Muscle of leg (tissue), 16 donors: ENCODE measurements at places on chromosomes 6 and 20. TPM values are rescaled to one million over a fixed set of nuclear protein-coding genes. Genes with fewer than 3 reads are reported as not detected.

Gene EEF1E1
- 24.4 TPM for total RNA-seq

Gene TREML1
- 0.18 TPM for total RNA-seq

Gene CST5
- not detected for total RNA-seq

DNA sequence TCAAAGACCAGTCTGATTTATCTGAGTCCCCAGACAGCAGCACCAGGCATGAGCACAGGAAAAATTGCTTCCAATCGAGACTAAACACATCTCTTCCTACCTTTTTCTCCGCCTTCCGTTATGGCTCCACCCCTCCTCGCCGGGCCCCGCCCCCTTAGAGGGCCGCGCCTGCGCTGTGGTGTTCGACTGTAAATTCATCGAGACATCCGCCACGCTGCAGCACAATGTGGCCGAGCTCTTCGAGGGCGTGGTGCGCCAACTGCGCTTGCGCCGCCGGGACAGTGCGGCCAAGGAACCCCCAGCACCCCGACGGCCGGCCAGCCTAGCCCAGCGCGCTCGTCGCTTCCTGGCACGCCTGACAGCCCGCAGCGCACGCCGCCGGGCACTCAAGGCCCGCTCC, 8.9 kb downstream of the REM1 start:
- peak; percentile 62 for DNase-seq
- H3K27me3 ChIP-seq, result peaks cover 11% of the 10 kb centered on the region
- H3K4me1 ChIP-seq, result peaks cover 19% of the 10 kb centered on the region
- H3K27ac ChIP-seq, result peak overlapping the region; percentile 25
- H3K4me3 ChIP-seq, result no peak overlapping the region

DNA sequence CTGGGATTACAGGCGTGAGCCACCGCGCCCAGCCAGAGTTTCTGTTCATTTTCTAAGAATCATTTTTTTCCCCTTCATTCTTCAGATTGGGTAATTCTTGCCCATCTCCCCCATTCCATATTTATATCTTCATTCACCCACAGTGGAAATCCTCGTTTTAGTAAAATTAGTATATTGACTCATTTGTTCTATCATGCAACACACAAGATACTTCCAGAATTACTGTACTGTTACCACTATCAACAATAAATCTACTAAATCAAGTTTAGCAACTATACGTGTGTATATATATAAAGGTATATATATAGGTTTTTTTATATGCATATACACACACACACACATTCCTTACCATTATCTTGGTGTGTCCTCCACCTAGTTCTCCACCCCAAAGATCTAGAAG, 41.2 kb upstream of the KCNG1 start:
- H3K4me3 ChIP-seq, result no peak overlapping the region
- H3K4me1 ChIP-seq, result no peaks in the 10 kb centered on the region
- DNase-seq, result no peak

- peaks cover 57% of the 10 kb centered on the region for H3K36me3 ChIP-seq
- no peaks in the 10 kb centered on the region for H3K4me1 ChIP-seq
- no peak for DNase-seq
- no peaks in the 10 kb centered on the region for H3K27me3 ChIP-seq
Observed at GRCh38 chr20:43465625-43465943, 7.9 kb downstream of the SRSF6 start.

DNA sequence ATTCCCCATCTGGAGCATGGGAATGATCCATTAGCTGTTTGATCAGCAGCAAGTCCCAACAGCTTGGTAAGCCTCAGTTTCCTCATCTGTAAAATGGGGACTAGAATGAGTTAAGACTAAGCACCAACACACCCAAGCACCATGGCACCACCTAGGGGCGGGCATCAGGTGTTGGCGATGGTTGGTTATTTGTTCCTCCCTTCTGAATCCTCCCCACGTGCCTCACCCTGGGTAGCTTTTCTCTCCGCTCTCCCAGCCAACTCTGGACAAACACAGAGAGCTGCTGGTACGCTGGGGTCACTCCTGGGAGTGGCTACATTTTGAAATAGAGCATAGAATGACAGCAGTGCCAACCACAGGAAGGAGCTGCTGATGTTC, 13.3 kb upstream of the ITPR3 start:
- no peak for DNase-seq
- H3K27me3 ChIP-seq, result peaks cover 6% of the 10 kb centered on the region
- H3K4me1 ChIP-seq, result peaks cover 25% of the 10 kb centered on the region
- no peak overlapping the region for H3K27ac ChIP-seq

DNA sequence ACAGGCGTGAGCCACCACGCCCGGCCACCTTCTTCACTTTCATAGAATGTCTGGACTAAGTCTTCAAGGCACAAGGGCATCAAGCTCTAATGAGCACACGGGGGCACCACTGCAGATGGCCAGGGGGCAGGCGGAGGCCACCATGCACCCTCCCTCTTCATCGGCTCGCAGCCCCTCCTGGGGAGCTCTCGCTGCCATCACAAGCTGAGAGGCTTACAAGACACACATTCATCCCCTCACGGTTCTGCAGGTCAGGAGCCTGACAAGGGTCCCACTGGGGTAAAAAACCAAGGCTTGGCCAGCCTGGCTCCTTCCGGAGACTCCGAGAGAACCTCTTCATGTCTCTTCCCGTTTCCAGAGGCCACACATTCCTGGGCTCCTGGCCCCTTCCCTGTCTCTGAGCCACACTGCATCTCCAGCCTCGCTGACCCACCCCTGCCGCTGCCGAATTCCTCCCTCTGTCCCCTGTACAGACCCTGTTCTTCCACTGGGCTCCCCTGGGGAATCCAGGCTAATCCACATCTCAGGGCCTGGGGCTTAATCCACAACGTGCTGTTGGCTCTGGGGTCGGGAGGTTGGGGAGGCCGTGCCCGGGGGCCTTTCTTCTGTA, 19.8 kb downstream of the DLL1 start:
- H3K4me3 ChIP-seq, result no peak overlapping the region
- H3K36me3 ChIP-seq, result no peaks in the 10 kb centered on the region
- peaks cover 11% of the 10 kb centered on the region for H3K27me3 ChIP-seq
- DNase-seq, result no peak
- H3K27ac ChIP-seq, result no peak overlapping the region

- H3K4me1 ChIP-seq, result peaks cover 36% of the 10 kb centered on the region
- no peak overlapping the region for H3K4me3 ChIP-seq
- peaks cover 2% of the 10 kb centered on the region for H3K27me3 ChIP-seq
Observed at GRCh38 chr20:44706301-44707017, 8.7 kb upstream of the CCN5 start.

DNA sequence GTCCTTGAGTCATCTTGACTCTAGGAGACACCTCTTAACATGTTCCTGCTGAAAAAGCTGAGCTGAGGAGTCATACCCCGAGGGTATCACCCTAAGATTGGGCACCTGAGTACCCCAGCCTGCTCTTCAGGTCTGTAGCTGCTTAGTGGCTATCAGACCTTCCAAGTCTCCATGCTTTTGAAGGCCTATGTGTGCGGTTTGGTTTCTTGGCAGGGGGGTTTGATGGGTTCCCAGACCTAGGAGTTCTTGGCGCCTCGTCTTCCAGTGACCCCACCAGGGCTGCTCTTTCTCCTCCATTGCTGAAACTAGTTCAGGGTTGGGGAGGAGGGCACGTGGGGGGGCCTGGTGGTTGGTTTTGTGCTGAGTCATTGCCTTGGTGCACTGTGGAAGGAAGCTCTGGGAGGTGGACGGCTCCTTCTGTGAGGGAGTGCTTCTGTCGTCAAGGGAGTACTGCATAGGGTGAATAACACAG, 20.1 kb downstream of the IGF2R start:
- H3K4me1 ChIP-seq, result peaks cover 23% of the 10 kb centered on the region
- H3K27me3 ChIP-seq, result no peaks in the 10 kb centered on the region
- no peak for DNase-seq
- H3K4me3 ChIP-seq, result no peak overlapping the region
- H3K27ac ChIP-seq, result peak overlapping the region; percentile 21

DNA sequence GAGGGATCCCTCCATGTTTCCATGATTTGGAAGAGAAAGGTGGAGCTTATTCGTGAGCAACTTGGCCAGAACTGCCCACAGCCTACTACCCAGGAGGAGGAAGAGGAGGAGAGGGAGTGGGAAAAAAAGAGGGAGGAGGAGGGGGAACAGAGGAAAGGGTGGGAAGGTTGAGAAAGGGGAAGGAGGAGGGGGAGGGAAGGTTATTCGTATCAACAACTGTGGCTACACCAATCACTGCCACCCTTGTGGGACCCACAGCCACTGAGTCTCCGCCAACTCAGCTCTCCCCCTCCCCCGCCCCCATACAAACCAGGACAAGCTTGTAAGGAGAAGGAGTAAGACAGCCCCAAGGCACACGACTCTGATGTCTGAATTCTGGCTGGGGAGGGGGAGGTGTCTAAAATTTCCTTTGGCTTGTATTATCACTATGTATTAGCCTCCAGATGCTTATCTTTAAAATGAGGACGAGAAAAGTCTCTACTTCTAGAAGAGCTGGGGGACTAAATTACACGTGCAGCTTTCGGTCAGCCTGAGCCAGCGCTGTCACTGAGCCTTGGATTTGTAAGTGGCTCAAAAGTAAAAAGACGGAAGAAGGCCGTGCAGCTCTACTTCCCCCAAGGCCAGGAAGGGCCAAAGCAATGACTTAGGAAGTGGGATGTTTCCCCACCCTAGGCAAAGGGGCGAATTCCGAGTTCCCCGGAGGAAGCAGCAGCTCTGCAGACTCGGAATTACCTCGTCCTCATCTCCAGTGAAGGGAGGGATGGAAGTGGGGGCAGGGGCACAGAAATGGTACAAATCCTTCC, 1.0 kb downstream of the FKBP1A start:
- peaks cover 15% of the 10 kb centered on the region for H3K36me3 ChIP-seq
- peaks cover 16% of the 10 kb centered on the region for H3K27me3 ChIP-seq
- H3K4me1 ChIP-seq, result peaks cover 46% of the 10 kb centered on the region
- H3K4me3 ChIP-seq, result peak overlapping the region; percentile 82

- peaks cover 17% of the 10 kb centered on the region for H3K4me1 ChIP-seq
- DNase-seq, result no peak
- no peaks in the 10 kb centered on the region for H3K27me3 ChIP-seq
- no peak overlapping the region for H3K27ac ChIP-seq
- H3K36me3 ChIP-seq, result no peaks in the 10 kb centered on the region
- H3K4me3 ChIP-seq, result no peak overlapping the region
Observed at GRCh38 chr20:41349266-41349665, 8.6 kb downstream of the LPIN3 start.

GRCh38 chr6:25404693-25405169, 125.6 kb downstream of the CARMIL1 start:
- peaks cover 4% of the 10 kb centered on the region for H3K4me1 ChIP-seq
- no peaks in the 10 kb centered on the region for H3K27me3 ChIP-seq
- no peak overlapping the region for H3K27ac ChIP-seq
- DNase-seq, result no peak
- H3K36me3 ChIP-seq, result no peaks in the 10 kb centered on the region

DNA sequence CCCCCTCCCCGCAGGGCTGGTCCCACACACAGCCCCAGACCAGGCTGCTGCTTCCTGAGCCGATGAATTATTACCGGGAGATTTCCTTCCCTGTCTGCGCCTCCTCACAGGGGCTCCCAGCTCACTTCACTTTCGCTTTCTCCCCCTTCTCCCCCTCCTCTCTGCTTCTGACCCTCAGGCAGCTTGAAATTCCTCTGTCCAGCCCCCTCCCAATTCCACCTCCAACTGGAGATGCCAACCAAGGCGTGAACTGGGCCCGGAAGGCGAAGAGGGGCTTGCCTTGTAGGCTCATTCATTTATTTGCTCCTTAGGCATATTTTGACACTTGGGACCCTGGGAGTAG, 1.7 kb upstream of the TCF15 start:
- H3K4me1 ChIP-seq, result peaks cover 47% of the 10 kb centered on the region
- peaks cover 6% of the 10 kb centered on the region for H3K36me3 ChIP-seq
- H3K27ac ChIP-seq, result peak overlapping the region; percentile 55
- peaks cover 42% of the 10 kb centered on the region for H3K27me3 ChIP-seq
- DNase-seq, result no peak

DNA sequence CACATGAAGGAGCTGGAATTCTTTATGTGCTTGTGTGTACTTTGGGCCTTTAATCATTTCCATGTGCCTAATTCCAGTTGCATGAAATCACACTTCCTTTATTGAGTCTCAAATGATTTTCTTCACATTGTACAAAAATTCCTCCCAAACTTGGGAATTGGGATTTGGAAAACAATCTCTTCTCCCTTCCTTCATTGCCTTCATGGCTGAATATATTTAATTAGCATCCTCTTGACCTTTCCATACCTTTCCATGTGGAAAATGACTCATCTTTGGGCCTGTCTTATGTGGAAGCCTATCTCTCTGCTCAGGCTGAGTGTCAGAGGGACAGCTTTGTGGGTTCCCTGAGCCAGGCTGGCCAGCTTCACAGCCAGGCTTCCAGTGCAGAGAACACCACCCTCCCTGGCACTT, 33.0 kb upstream of the CDH4 start:
- H3K27me3 ChIP-seq, result peaks cover 3% of the 10 kb centered on the region
- H3K4me3 ChIP-seq, result no peak overlapping the region
- no peak overlapping the region for H3K27ac ChIP-seq
- no peaks in the 10 kb centered on the region for H3K36me3 ChIP-seq
- peak; percentile 79 for DNase-seq

DNA sequence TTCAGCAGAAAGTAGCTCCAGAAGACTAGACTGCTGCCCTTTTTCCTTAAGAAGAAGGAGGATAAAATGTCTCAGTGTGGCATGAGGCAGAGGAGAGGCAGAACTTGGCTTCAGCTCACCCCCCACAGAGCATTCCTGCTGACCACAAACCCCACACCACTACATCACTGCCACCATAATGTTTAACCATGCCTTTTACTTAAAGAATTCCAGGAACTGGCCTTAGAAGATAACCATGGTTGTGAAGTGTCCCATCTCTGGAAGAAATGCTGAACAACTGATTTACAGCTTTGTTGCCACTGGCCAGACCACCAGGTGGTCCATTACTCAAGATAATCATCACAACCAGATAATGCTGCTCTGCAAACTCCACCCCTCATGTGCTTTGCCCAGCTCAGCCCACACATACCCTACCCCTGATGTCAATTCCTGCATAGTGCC, 154.1 kb downstream of the CD24 start:
- no peaks in the 10 kb centered on the region for H3K4me1 ChIP-seq
- peak overlapping the region; percentile 43 for H3K27ac ChIP-seq
- H3K4me3 ChIP-seq, result no peak overlapping the region
- no peak for DNase-seq
- H3K36me3 ChIP-seq, result no peaks in the 10 kb centered on the region

DNA sequence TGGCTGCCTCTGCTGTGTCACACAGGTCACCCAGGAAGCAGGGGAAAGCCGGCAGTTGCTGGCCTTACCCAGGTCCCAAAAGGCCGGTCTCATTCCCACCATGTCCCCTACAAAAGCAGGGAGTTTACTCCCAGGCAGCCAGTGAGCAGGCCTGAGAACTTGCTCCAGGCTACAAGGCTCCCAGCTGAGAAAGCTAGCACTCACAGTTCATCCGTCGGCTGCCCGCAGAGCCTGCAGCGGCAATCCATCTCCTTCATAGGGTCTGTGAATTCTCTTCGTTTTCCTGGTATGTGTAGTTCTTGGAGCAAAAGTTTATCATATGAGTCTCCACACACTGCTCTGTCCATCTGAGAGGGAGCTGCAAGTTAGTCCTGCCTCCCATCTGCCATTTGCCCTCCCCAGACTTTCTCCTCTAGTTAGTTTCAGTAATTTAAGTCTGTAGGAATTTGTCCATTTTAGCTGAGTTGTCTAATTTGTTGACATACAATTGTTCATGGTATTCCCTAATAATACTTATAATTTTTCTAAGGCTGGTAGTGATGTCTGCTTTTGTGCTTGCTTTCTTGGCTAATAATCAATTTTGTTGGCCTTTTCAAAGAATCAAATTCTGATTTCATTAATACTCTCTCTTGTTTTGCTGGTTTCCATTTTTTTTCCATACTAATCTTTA, 135.6 kb downstream of the MAP3K4 start:
- DNase-seq, result no peak
- peaks cover 34% of the 10 kb centered on the region for H3K36me3 ChIP-seq
- no peaks in the 10 kb centered on the region for H3K4me1 ChIP-seq

- no peak overlapping the region for H3K27ac ChIP-seq
- peaks cover 24% of the 10 kb centered on the region for H3K27me3 ChIP-seq
- no peaks in the 10 kb centered on the region for H3K4me1 ChIP-seq
- no peak overlapping the region for H3K4me3 ChIP-seq
- no peaks in the 10 kb centered on the region for H3K36me3 ChIP-seq
Observed at GRCh38 chr6:169881398-169881797, 130.0 kb downstream of the ERMARD start.
